ENCODE measurements at places on chromosomes 13 and 19.

DNA sequence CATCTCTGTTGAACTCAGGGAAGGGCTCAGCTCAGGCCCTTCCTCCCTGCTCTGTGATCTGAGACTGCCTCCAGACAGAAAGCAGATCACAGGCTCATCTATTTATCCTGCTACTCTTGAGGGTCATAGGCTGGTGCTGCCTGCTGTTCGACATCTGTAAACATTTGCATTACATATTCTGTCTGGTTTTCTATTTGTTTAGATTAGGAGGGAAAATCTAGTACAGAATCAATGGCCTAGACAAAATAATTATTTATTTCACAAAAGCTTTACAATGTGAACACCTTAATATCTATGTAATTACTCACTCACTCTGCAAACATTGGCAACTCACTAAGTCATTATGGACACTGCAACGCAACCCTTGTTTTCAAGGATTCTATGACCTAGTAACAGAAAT lies 43.0 kb downstream of the CEP89 start:
- no peak for DNase-seq

- no peak for DNase-seq
These were observed 679.1 kb upstream of the SPRY2 start for GRCh38 chr13:81020010-81020409.

DNA sequence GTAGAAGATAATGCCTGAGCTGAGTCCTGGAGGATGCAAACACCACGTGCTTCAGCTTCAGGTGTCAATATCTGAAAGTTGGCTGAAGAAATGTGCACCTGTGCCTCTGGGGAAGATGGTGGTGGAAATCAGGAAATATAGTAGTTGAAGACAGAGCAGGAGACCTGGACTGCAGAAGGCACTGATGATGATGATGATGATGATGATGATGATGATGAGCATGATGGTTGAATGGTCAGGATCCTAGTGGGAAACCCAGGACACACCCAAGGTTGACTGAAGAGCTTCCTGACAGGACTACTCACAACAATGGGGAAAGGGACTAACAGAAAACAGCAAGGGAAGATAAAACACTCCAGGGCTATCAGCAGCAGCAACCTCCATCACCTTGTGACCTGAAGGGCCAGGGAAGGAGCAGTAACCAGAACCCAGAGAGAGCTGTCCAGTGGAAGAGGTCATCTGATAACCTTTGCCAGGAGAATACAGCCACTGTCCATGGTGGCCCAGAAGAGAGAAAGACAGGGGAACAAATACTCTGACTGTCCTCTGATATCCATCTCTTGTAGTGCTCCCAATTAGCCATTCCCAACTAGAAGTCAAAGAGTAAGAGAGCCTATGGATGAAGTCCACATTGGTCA lies 170.3 kb downstream of the TSHZ3 start:
- DNase-seq, result no peak

- DNase-seq, result no peak
These were observed 23.3 kb upstream of the BCL3 start for GRCh38 chr19:44725251-44725650.

DNA sequence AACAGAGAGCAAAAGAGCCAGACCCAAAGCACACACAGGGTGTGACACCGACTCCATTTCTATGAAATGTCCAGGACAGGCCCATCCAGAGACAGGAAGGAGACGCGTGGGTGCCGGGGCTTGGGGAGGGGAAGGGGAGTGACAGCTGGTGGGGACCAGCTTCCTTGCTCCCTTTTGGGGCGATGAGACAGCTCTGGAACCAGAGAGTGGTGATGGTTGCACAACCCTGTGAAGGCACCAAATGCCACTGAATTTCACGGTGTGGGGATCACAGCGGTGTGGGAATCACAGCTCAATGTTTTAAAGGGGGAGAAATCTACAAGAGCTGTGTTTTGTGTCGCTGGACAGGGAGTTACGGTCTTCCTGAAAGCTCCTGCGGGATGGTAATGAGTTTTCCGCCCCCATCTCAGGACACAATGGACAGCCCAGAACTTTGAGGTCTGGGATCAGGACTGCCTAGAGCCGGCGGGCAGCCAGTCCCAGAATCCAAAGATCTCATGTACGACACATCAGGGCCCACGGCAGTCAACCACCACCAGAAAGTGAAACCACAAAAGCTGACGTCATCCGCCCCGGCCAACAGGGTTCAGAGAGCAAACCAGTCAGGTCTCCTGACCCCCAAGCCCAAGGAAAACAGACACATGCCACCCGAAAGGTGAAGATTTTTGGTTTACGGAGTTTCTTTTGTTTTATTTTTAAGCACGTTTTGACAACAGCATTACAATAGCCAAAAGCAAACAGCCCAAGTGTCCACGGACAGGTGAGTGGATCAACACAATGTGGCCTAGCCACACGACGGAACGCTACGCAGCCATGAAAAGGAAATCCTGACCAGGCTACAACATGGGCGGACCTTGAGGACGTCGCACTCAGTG lies 7.3 kb downstream of the SGTA start:
- DNase-seq, result no peak

- DNase-seq, result no peak
These were observed 259.7 kb downstream of the FGF9 start for GRCh38 chr13:21930536-21930935.

GRCh38 chr19:2550431-2551171 lies 74.7 kb downstream of the GADD45B start:
- no peak for DNase-seq

DNA sequence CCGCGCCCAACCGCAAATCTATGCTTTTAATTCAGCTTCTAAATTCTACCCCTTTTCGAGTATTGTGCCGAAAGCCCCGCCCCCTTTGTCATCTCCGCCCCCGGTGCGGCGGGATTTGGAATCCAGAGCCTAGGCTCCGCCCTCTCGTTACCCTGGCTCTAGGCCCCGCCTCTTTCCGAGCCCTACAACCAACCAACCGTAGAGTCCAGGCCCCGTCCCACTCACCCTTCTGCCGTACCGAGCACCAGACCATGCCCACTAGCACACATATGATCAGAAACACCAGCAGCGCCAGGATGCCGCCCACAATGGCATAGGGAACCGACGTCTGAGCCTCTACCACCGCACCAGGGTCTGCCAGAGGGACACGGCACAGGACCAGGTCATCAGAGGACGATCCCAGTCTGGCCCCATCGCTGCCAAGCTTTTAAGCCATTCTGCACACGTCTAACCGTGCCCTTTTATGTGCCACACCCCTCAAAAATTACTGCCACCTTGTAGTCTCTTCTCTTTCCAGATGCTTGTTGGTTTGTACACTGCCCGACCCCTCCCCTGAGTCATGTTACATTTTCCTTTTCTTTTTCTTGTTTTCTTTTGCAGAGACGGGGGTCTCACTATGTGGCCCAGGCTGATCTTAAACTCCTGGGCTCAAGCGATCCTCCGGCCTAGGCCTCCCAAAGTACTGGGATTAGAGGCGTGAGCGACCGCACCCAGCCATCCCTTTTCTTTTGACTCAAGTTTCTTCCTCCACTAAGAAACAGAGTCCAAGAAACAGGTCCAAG lies 4.7 kb upstream of the ZNF428 start:
- DNase-seq, result no peak

DNA sequence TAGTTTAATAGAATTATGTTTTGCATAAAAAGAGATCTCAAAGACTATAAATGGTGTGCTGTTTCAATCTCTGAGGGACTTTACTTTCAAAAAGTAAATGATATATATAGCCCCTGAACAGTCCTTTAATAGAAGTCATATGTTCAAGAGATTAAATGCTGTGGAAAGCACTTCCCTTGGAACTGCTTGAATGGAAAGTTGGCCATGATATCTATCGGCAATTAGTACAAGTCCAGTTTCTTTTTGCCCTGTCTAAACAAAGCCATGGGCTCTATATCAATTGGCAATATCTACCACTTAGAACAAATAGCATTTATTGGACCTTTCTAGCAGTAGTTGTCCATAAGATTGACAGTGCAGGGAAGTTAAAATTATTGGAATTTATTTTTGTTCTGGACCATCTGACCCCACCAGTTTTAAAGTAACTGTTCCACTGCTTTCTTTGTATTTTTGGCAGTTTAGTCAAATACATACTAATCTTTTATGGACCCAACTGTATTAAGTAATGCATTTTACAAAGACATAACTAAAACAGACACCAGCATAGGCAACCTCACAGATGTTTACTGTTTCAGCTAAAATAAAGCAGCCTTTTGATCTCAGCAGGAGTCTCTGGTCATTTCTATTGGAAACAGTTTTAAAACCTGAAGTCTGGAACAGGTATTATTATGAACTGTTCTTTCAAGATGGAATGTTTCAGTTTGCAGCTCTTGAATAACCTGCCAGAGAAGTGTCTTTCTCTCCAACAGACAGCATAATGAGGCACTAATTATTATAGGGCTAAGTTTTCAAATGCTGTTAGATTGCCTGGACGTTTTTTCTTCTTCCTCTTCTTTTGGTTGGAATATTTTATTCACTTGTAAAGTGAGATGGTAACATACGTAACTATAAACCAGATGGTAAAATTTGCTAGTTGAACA lies 282.6 kb downstream of the DCLK1 start:
- no peak for DNase-seq

GRCh38 chr19:18859676-18860301 lies 28.0 kb downstream of the UPF1 start:
- no peak for DNase-seq

DNA sequence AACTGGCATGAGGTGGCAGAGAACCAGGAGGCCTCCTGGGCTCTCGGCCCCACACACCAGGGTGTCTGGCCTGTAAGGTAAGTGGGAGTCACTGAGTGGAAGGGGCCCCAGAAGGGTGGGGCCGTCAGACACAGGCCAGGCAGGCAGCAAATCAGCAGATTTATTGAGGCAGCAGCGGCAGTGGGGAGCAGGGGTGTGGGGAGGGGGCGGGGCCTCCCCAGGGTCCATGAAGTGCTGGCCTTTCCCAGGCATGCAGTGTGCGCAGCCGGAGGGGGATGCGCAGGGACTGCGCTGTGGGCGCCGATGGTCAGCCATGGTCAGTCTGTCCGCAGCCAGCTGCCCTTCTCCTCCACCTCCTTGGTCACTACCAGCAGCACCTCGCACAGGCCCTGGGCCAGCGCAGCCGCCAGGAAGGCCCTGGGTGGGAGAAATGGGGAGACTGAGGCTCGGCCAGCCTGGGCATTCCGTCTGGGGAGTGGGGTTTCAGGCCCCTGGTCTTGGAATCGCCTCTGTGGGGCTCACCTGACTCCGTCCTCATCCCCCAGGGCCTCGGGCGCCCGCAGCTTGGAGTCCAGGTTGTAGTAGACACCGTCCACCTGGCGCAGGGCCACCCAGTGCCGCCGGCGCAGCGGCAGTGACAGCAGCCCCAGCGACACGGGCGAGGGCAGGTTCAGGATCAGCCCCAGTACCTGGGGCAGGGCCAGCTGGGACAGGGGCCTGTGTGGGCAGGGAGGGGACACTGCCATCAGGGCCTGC lies 5.0 kb downstream of the JOSD2 start:
- DNase-seq, result no peak

GRCh38 chr19:20928371-20928770 lies 5.3 kb downstream of the ZNF85 start:
- DNase-seq, result no peak

DNA sequence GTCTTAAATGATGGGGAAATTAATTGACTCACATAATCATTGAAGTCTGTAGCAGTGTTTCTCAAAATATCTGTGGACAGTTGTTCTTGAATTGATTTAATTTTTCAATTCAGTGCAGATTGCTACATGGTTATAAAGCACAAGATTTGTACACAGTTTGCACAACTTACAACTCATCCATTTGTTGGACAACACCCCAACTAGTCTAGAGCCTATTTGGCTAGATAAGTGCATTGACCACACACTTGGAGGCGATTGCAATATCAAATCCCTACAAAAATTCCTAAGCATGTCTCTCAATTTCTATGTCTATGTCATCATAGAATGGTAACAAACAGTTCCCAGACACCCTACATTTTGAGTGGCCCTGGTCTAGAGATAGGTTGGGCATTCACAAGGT lies 48.0 kb upstream of the IPO5 start:
- DNase-seq, result no peak

- no peak for DNase-seq
These were observed 46.4 kb upstream of the F7 start for GRCh38 chr13:113058988-113059850.

DNA sequence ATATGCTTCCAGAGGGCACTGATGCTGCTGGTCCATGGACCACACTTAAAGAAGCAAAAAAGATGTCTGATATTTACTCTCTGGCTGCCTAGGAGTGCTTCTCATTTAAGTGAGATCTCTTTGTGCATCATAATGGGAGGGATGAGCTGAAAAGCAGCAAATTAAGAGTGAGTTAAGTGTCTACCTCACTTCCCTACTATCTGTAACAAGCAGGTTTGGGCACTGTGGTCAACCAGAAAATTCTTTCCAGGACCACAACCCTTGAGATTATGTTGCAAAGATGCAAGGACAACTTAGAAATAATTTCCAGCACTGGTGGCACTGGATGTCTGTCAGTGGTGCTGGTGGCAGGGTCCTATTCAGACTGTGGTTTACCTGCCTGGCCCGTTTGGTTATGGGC lies 52.1 kb upstream of the USPL1 start:
- DNase-seq, result no peak

GRCh38 chr13:70732611-70733010 lies 624.4 kb upstream of the KLHL1 start:
- no peak for DNase-seq

- DNase-seq, result no peak
These were observed 12.9 kb downstream of the NOVA2 start for GRCh38 chr19:45960595-45961235.

DNA sequence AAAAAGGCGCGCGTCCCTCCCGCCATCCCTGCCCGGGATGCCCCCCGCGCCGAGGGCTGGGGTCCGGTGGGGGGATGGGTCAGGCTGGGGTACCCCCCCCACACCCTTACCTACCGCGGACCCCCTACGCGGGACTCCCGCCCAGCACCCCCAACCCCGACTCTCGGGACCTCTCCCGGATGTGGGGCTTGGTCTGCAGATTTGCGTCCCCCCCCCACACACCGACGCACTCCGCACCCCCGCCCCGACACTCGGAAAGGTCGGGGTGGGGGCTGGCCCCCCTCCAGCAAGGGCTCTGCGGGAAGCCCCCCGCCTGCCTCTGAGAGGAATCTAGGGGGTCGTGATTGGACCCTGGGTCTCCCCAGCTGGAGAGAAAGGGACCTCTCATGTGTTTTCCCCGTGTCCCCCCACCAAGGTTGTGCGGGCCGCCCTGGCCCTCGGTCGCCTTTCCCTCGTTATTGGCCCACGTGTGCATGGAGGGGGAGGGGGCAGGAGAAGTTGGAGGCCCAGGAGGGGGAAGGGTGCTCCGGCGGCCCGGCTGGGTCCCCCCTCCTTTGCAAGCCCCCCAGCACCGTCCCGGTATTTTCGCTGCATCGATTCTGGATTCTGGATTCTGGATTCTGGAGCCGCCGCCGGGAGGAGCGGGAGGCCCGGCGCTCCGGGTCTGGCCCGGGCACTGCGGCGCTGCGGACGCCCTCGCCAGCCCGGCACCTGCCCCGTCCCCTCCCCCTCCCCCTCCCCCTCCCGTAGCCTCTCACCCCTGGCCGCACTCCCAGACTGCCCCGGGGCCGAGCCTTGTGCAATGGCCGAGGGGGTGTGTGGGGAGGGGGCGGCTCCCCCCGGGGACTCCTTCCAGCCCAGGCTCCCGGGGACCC lies 607 bp downstream of the NFIC start:
- no peak for DNase-seq
